ENCODE measurements at places on chromosomes 1 and 21.
A peak's percentile ranks its signal among the peaks of the same experiment; 100 is the strongest.

DNA sequence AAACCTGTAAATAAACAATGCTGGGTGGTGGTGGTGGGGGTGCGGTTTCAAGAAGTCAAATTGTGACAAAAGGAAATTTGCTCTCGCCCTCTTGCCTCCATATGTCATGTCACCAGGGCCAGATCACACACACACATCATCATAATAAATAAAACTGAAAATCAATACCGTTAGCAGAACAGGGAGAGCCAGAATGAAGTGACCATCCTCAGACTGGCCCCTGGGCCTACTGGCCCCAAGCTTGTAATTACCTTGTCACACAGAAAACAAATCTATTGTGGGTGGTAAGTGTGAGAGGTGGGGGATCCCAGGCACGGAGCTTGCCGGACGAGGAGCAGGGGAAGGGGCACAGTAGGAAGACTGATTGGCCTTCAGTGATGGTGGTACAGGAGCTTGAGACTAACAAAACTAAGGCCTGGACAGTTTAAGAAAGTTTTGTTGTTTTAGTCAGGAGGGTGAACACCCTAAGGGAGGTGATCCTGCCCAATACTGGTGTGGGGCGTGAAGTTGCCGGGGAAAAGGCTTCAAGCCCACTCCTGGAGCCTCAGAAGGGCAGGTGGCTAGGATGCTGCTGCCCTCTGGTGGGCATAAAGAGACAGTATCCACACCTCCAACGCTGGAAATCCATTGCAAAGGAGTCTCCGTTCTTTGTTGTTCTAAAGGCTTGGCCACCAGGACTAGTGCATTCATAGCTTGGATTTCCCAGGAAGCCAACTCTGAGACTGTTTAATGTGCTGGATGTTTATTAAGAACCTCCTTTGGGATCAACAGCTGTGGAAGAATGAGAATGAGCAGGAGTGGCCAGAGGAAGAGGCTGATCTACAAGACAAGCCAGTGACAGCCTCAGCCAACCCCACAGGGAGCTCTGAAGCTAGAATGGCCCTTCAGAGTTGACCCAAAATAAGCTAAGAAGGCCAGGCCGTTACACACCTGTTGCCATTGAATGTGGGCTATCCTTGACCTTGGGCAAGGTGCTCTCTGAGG lies 8.1 kb upstream of the C1orf216 start:
- DNase-seq = peak; percentile 50

DNA sequence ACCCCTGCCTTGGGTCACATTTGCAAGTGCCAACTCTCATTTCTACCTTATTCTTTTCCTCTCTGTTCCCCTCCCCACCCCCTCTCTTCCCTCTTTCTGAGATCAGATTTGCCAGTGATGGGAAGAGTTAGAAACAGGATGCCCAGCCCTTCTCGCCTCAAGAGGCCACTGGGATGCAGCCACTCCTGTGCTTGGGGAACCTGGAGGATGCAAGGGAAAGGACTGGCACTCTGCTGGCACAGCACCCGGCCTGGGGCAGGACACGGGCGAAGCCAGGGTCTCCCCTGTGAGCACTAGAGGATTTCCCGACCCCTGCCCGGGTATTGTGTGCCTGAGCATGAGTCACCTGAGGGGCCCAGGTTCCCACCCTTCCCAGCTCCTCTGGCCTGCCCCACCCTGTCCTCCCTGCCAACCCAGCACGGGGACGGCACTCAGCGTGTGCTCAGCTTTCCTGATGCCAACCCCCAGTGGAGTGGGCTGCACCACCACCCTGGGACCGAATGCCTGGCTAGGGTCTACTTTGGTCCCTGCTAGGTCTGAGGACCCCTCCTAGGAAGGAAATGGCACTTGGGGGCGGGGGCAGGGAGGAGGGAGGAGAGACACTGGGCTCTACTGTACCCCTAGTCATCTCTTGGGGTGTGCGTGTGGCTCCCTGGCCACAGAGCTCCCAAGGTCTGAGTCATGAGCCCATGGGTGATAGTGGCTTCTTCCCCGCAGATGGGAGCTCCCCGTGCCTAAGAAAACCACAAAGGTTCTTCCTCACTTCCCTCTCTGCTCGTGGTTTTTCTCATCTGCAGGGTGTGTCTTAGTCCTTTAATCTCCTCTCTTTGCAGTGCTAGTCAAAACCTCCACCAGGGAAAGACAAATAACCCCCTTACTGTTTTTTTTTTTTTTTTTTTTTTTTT lies 12.4 kb downstream of the LMNA start:
- peak; percentile 94 for DNase-seq

DNA sequence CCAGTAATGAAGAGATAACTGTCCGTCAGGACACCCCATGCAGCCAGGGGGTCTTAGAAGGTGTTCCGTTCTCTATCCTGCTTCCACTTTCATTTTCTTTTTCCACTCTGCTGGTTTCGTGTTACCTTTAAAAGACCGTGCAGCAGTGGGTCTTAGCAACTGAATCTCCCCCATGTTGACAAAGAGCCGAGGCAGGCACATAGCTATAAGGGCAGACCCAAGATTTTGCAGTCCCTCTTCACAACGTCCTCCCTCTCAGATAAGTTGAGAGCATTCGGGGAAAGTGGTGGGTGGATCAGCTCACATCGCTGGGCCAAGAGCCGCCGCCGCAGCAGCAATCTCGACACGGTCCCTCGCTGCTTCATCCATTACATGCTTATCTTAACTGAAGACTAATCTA lies 355.5 kb downstream of the LMO4 start:
- DNase-seq = peak; percentile 19

DNA sequence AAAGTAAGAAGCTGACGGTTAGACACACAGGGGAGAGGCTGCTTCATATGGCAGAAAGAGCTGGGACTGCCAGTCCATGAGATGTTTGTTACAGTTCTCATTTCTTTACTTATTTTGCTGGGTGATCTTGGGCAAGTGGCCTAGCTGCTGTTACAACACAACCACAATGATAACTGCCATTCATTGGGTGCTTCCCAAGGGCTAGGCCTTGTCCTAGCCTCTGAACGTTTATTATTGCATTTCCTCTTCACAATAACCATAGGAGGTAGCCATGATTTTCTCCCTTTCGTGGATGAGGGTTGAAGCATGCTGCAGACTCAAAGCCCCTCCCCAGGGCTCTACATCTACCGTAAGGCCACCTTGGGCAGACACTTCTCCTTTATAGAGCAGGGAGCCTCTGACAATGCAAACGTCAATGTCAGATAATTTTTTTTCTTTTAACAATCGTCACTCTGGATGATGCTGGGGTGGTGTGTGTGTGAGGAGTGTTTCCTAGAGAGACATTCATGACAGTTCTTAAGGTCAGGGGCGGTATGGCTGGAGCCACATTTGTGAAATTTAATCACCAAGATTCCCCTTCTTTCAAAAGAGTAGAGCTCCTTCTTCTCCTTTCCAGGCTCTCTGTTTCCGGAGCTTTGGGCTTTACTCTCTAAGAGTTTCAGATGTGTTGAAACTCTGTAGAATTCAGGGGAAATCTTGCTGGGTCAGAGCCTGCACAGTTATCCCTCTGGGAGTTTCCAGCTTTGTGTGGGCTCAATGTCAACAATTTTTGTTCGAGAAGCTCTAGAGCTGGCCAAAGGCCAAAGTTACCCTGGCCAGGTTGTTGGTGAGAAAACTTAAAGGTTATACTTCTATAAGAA lies 138.5 kb upstream of the SGIP1 start:
- no peak for DNase-seq

GRCh38 chr1:236568285-236568894 lies 35.9 kb downstream of the HEATR1 start:
- peak; percentile 31 for DNase-seq

GRCh38 chr1:245277276-245277675 lies 122.5 kb downstream of the KIF26B start:
- no peak for DNase-seq

GRCh38 chr1:64917328-64917861 lies 49.0 kb downstream of the JAK1 start:
- DNase-seq = peak; percentile 100

GRCh38 chr1:45512641-45513054 lies 9.0 kb downstream of the PRDX1 start:
- peak; percentile 46 for DNase-seq

DNA sequence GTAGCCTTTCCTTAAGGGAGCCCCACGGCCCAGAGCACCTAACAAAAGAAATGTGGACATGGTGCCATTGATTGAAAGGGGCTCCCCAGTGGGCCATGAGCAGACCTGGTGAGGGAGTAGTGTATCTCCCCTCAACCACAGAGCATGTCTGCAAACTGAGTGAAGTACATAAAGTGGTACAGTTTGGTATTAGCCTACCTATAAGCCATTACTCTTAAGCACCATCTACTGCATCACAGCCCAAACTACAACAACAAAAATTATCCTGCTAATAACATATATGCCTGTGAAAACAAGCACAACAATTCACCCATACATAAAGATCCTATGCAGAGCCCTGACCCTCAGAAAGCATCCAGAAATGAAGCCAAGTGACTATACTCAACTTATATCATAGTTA lies 407.8 kb downstream of the PTPRC start:
- no peak for DNase-seq

DNA sequence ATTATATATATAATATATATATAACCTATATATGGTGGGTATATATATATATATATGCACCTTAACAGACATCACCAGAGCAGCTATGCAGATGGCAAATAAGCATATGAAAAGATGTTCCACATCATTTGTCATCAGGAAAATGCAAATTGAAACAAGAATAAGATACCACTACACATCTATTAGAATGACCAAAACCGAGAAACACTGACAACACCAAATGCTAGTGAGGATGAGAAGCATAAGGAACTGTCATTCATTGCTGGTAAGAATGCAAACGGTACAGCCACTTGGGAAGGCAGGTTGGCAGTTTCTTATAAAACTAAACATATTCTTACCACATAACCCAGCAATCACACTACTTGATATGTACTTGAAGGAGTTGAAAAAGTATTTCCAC lies 219.8 kb upstream of the PRMT6 start:
- no peak for DNase-seq

DNA sequence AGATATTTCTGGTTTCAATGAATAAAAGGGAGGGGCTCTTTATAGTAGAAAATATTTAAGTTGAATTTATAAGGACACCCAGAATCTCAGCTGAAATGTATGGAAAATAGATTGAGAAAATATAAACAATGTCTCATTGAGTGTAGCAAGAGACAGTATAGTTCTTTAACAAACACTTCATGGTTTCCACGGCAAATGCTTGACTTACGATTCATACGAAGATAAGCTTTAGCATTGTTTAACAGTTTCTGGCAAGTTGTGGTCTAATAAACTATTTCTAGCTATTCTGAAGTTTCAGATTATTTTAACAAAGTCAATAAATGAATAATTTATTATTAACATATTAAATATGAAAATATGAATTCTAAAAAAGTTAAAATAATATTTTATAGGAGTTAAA lies 1419.4 kb downstream of the KCNT2 start:
- DNase-seq = peak; percentile 55

- DNase-seq = no peak
Measured at GRCh38 chr1:87812871-87813577, 484.3 kb downstream of the LMO4 start.

- DNase-seq = no peak
Measured at GRCh38 chr1:191151321-191151807, 673.7 kb upstream of the BRINP3 start.

DNA sequence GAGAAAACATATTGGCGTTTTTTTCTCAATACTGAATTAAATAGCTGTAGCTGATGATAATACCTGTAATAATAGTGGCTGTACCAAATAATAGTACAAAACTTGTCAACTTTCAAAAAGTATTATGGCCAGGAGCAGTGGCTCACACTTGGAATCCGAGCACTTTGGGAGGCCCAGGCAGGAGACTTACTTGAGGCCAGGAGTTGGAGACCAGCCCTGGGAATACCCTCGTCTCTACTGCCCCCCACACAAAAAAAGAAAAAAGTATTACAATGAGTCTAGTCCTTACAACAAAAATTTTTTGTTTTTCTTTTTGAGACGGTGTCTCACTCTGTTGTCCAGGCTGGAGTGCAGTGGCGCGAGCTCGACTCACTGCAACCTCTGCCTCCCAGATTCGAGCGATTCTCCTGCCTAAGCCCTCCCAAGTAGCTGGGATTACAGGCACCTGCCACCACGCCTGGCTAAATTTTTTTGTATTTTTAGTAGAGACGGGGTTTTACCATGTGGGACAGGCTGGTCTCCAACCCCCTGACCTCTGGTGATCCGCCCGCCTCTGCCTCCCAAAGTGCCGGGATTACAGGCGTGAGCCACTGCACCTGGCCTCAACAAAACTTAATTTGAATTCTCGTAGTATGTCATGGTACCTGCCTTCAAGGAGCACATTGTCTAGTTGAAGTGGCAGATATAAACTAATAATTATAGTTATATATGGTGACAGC lies 1.4 kb downstream of the RBBP4 start:
- DNase-seq = no peak

GRCh38 chr1:180949616-180950000 lies 36.9 kb downstream of the KIAA1614 start:
- no peak for DNase-seq

DNA sequence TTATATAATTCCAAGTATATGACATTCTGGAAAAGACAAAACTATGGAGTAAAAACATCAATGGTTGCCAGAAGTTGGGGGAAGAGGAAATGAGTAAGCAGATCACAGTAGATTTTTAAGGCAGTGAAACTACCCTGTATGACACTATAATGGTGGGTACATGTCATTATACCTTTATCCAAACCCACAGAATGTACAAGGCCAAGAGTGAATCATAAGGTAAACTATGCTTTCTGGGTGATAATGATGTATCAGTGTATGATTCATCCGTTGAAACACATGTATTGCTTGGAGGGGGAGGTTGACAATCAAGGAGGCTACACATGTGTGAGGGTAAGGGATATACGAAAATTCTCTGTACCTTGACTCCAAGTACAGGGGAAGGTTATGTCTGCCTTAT lies 862.7 kb downstream of the PLA2G4A start:
- peak; percentile 98 for DNase-seq

DNA sequence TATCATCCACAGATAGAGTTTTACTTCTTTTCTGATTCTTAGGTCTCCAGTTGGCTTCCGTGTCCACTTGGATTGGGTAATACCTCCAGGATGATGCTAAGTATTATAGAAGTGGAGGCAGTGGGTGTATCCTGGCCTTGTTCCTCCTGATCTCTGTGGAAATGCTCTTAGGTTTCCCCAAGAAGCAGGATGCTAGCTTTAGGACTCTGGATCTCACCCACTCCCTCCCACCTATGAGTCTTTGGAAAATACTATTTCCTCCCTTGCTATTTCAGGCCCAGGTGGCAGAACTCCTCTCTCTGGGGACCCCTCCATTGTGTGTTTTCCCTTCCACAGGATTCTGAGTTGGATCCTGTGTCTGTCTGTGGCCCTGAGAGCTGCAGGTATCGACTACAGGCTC lies 86.7 kb downstream of the SIM2 start:
- DNase-seq = no peak
